ENCODE measurements at places on chromosomes 5 and 9.
A peak's percentile ranks its signal among the peaks of the same experiment; 100 is the strongest.

DNA sequence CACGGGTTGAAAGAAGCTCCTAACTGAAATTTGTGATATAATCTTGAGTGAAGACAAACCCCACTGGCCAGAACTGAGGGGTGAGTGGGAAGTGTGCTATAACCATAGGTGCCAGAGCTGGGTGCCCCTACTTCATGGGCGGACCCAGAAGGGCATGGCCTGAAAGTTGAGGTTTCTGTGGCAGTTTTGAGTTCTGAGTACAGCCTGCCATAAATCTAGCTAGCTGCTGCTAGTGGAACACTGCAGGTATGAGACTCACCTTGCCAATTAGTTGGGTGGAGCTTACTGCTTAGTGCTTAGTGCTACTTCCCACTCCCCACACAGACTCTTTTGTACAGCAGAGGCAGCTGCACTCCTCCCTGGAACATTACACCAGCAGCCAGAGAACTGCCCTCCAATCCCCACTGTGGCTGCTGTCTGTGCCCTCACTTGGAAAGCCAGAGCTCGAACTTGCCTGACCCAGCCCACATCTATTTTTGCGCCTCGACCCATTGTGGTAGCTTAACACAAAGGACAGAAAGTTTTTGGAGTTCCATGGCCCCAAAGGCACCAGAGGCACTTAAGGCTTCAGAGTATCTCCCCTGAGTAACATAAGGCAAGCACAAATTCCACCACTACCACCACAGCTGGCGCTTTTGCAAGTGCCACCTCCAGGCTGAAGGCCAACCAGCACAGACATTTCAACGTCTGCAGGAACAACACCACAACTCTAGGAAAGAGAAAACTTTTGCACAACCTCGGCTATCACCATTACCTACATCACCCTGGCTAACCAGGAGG, 27.1 kb upstream of the PTGER4 start:
- no peak for DNase-seq

- no peak for DNase-seq
Observed at GRCh38 chr9:90801241-90801972, at the start of gene SYK. TSS of gene SYK (plus strand) at chr9:90801819. CDS start at chr9:90843899, 42,080 bp downstream.

GRCh38 chr5:106843812-106844416, 826.8 kb downstream of the EFNA5 start:
- DNase-seq = peak; percentile 14

GRCh38 chr5:2496126-2496525, 255.4 kb downstream of the IRX2 start:
- DNase-seq = no peak

DNA sequence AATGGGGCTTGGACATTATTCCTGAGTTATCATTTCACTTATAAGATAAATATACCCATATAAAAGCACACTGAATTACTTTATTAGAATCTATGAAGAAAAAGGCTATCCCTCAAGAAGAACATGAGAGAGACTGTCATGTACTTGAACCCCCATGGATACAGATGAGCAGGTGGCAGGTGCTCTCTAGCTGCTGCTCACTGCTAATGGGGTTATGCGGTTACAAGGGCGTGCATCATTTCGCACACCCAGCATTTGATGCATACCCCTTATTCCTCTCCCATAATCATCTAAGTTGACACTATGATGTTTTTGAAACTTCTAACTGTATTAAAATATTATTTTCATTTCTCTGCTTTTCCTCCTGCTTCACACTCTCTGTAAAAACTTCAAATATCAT, 16.4 kb downstream of the ITK start:
- DNase-seq = no peak

GRCh38 chr5:74801197-74801596, 34.1 kb downstream of the NSA2 start:
- DNase-seq = no peak

DNA sequence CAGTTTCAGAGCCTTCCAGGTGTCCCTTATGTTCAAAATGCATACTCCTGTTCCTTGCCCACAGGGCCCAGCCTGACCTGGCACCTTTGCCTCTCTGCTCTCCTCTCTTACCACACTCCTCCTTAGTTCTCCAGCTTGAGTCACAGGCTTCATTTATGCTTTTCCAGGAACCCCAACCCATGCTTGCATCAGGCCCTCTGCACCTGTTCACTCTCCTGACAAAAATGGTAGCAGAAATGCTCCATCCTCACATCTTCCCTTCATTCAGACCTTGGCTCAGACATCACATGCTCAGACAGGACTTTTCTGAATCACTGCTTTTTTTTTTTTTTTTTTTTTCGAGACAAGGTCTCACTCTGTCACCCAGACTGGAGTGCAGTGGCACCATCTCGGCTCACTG, 15.1 kb upstream of the RNF145 start:
- no peak for DNase-seq

DNA sequence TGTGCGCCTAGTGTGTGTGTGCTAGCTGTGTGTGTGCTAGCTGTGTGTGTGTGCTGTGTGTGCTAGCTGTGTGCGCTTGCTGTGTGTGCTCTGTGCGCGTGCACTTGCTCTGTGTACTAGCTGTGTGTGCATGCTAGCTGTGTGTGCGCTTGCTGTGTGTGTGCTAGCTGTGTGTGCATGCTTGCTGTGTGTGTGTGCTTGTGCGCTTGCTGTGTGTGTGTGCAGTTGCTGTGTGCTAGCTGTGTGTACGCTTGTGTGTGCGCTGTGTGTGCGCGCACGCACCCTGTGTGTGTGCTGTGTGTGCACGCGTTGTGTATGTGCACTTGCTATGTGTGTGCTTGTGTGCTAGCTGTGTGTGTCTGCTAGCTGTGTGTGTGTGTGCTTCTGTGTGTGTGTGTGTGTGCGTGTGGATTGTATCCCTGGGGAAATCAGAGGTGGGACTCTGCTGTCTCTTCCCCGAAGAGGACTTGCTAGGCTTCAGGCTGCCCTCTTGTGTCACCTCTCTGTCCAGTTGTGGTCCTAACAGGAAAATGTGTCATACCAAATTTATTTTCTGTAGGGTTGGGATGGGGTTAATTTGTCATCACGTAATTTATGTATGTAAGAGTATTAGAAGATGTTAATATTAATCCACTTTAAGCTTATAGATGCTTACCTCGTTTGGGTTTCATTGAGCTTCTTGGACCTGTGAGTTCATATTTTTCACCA, 38.9 kb downstream of the TPPP start:
- no peak for DNase-seq

DNA sequence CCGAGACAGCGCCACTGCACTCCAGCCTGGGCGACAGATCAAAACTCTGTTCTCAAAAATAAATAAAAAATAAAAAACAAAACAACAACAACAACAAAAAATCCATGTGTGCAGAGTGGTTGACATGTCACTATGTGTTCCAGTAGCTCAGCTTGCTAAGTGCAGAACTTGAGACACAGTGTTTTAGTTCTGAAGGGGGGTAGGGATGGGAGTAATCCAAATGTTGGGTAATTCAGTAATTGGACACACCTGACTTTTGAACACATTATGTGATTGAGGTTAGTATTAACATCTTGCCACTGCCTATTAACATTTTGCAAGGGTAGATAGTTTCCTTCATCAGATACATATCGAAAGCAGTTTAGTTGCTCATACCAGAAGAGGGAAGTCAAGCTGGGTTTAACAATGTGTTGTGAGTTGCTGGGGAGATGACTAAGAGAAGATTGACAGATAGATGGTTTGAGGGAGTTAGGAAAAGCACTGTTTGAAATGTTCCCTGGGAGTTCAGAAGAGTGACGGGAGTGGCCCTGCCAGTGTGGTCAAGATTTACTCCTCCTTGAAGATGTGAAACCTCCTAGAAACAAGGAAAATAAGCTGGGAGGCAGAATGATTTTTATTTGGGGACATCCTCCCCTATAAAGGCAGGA, 928 bp downstream of the HACD4 start:
- peak; percentile 27 for DNase-seq

DNA sequence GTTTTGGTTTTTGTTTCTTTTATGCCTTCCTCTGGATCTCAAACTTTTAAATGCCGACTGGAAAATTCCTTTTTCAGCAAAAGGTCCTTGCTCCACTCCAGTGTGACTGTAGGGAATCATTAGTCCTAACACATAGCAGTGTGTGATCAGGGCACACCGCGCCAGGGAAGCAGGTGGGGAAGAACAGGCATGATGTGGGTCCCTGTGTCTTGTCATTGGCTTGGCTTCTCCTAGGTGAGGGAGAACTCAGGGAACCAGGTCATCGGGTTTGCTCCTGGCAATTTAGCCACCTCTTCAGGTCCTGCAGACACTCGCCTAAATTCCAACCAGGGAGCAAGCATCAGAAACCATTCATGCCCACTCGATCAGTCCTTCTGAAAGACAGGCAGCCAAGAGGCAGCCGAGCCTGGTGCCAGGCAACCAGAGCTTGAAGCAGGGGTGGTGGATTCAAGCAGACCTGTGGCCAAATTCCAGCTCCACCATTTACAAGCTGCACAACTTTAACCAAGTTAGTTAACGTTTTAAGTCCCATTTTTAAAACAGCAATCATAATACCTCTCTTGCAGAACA, 514.2 kb downstream of the BNC2 start:
- no peak for DNase-seq

GRCh38 chr5:141478321-141478945, 2.7 kb downstream of the PCDHGC3 start:
- DNase-seq = peak; percentile 44

DNA sequence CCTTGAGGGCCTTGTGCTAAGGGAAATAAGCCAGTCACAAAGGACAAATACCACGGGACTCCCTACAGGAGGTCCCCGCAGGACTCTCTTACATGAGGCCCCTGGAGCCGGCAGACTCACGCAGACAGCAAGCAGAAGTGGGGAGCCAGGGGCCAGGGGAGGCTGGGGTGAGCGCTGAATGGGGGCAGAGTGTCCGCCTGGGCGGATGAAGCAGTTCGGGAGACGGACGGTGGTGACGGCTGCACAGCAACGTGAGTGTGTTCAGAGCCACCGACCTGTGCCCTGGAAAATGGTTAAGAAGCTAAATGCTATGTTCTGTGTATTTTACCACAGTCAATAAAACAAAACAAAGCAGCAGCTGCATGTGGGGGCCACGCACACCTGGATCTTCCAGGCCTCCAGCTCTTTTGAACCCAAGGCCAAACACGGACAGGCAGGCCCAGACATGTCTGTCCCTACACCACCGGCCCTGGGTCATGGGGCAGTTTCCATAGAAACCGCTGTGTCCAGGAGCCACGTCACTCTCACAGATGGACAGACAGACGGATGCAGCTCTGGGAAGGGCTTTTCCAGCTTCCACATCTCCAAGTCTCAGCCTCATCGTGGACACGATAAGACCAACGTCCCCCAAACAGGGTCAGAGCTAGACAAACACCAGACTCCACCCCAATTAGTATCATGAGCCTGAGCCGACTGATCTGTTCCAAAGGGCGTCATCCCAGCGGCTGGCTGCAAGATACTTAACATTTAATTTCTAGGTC, 103.9 kb downstream of the VAV2 start:
- no peak for DNase-seq

GRCh38 chr9:136222906-136223285, 18.0 kb upstream of the LHX3 start:
- DNase-seq = no peak

GRCh38 chr5:40682154-40683017, 2.7 kb downstream of the PTGER4 start:
- DNase-seq = no peak

- peak; percentile 96 for DNase-seq
Observed at GRCh38 chr9:18976709-18977531, 56.1 kb downstream of the SAXO1 start.

- no peak for DNase-seq
Observed at GRCh38 chr5:82859451-82860140, 217.6 kb downstream of the TMEM167A start.

DNA sequence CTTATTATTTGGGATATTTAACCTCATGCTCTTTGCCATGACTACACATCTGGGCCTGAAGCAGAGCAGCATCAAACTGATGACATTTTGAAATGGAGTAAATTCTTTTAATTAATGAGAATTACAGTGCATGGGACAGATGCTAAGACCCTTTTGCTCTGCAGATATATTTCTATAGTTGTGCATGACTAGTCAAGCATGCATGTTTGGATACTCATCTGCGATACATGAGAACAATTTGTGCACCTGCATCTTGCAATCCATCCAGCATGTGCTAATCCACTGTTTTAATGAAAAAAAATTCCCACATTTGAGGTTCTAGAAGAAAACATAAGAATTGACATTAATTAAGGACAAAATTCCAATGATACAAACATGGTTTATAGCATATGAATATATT, 1047.6 kb upstream of the ACO1 start:
- no peak for DNase-seq

GRCh38 chr5:148438933-148439332, 55.2 kb downstream of the FBXO38 start:
- DNase-seq = no peak

GRCh38 chr9:33133186-33133585, 34.0 kb downstream of the B4GALT1 start:
- no peak for DNase-seq

GRCh38 chr5:119453040-119453373, 710 bp downstream of the HSD17B4 start:
- peak; percentile 29 for DNase-seq

DNA sequence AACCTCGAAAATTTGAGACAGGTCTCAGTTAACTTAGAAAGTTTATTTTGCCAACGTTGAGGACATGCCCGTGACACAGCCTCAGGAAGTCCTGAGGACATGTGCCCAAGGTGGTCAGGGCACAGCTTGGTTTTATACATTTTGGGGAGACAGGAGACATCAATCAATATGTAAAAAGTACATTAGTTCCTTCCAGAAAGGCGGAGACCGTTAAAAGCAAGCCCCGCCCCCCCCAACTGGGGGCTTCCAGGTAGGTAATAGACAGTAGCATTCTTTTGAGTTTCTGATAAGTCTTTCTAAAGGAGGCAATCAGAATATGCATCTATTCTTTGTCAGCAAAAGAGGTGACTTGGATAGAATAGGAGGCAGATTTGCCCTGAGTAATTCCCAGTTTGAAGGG, 599 bp upstream of the MOCS2 start:
- no peak for DNase-seq

DNA sequence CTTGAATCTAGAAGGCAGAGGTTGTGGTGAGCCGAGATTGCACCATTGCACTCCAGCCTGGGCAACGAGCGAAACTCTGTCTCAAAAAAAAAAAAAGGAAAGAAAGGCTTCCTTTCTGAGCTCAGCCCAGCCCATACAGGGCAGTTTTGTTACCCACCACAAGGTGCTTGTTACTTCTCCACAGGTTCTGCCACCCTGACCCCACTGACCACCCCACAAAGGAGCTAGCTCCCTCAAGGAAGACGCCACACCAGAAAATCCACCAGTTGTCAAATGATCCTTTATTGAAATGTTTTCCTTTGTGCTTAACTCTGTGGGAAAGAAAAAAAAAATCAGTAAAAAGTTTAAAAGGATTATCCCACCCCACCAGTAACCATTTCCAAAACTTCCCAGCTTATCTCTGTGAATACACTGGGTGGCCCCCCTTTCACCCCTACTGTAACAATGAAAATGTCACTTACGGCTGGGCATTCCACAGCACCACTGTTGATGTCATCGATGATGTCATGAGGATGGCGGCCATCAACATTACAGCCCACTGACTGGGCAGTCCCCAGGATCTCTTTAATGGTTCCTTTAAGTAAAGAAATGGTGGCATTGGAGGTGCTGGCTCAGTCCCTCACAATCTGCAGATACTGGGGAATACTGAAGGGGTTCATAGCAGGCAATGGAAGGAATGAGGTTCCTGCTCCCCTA, 3.6 kb downstream of the RPL12 start:
- peak; percentile 19 for DNase-seq
